H54 (cell line): ENCODE measurements at places on chromosomes 5 and 9.

DNA sequence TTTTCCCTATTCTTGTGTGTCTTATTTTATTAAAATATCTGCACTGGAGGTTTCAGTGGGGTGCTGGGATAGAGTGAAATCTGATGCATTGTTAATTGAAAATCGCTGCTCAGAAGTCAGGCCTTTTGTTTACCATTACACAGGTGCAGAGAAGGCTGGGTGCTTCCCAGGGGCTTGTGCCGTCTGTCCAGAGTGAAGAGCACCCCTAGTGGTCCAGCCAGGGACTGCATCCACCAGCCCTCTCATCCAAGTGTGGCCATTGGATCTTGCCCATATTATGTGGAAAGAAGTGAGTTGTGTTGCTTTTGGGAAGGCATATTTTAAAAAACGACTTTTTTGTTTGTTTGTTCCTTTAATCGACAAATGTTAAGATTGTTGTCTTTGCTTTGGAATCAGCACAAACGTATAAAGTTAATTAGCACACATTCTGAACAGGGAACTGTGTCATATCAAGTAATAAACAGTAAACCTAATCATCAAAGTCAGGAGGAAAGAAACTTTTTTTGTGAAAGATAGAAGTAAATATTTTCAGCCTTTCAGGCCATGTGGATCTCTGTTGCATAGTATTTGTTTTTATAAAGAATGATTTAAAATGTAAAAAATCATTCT, 315.6 kb downstream of the MTRR start:
- peak; percentile 26 for DNase-seq

DNA sequence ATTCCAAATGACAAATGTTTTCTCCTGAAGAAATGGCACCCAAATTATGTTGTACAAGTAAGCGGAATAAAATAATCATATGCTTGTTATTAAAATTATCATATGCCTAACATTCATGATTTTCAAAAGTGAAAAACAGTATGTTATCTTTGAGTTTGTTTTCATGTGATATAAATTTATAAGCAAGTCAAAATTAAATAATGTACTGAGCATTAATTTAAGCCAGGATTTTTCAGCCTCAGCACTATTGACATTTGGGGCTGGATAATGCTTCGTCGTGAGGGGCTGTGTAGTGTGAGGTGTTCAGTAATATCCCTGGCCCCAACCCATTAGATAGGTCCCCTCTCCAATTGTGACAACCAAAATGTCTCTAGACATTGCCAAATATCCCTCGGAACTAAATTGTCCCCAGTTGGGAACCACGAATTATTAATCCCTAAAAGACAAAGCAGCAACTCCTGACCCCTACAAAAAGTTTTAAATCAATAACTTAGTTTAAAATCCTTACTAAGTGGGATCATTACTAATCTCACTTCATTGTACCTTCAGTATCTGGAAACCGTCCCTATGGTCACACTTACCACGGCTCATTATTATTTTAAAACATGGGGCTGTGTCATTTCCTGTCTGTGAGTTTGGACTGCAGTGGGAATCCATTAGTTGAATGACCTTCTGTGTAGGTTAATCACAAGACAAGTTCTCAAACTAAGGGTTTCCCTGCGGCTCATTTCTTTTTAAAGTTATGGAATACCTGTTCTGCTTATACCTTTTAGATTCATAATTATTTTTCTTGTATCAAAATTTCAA, 1.3 kb upstream of the NNT start:
- DNase-seq = peak; percentile 52

DNA sequence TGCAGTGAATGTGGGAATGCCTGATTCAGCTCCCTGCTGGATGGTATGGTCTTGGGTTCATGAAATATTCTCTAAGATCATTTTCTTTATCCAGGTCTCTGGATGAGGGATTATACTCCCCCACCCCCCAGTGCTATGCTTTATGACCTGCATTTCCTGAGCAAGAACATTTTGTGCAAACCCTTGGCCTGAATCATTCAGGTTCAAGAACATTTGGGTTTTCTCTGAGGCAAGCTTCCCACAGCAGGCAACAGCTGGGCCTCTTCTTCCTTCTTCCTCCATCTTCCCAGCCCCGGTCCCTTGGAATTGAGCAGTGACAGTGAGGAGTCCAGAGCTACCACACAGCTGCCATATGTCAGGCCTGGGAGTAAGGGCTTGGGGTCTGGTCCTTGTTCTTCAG, 58.6 kb upstream of the TNFSF15 start:
- DNase-seq = no peak

DNA sequence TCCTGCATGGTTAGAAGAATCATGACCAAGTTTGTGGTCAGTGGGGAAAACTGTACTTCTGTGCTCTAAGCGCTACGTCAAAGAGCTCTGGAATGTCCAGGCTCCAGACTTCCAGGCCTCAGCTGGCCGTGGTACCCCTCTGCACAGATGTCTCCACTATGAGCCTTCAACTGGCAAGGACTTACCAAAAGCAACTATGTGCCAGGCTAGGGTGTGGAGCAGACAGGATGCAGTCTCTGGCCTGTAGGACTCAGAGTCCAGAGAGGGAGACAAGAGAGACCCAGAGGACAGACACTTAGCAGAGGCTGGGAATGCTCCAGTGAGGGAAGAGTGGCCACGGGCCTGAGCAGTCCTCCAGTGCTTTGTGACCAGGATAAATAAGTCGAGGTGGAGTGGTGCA, 31.0 kb upstream of the TCF7 start:
- DNase-seq = no peak

DNA sequence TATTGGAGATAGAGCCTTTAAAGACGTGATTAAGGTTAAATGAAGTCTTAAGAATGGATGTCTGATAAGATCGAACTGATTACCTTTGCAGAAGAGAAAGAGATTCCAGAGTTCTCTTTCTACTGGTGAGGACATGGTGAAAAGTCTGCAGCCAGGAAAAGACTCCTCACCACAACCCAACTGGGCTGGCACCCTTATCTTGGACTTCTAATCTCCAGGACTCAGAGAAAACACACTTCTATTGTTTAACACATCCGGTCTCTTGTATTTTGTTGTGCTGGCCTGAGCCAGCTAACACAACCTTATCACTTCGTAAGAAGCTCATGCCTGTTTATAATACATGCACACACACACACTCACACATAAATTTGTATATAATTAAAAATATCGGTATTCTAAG, 489.1 kb downstream of the PRDM9 start:
- DNase-seq = no peak
